ENCODE measurements at places on chromosomes 4 and X.
A peak's percentile ranks its signal among the peaks of the same experiment; 100 is the strongest.

DNA sequence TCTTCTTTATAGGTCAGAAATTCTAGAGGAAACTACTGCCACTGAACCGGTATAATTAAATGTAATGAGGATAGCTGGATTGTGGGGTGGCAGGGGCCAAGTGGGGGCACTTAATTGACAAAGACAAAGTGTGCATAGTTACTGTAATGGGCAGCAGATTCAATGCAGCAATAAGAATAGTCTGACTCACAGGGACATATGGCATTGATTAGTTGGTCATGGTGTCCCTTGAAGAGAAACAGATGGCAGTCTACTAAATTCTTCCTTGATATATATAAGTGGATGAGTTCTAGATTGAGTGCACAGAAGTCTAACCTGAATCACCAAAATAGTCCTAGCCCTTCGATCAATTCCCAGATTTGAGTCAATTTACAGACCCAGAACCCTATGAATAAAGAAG lies 31.6 kb downstream of the ETDC start:
- DNase-seq, result peak; percentile 79

- DNase-seq, result no peak
Observed at GRCh38 chr4:140742838-140743193, 13.4 kb downstream of the TBC1D9 start.

DNA sequence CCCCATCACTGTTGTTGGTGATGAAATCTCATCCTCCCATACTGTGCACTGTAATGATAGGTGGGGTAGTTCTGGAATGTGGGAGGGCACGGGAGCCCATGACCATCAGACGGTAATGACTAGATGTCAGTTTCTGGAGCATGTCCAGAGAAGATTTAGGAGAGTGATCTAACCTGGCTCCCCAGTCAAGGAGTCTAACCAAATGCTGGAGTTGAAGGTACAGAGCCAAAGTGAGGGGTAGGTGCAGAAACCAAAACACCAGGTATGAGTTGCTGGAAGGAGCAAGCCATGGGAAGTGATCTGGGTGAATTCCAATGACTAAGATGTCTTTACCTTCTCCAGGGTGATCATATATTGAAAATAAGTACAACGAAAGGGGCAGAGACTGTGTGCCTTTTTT lies 296.9 kb downstream of the INPP4B start:
- no peak for DNase-seq

DNA sequence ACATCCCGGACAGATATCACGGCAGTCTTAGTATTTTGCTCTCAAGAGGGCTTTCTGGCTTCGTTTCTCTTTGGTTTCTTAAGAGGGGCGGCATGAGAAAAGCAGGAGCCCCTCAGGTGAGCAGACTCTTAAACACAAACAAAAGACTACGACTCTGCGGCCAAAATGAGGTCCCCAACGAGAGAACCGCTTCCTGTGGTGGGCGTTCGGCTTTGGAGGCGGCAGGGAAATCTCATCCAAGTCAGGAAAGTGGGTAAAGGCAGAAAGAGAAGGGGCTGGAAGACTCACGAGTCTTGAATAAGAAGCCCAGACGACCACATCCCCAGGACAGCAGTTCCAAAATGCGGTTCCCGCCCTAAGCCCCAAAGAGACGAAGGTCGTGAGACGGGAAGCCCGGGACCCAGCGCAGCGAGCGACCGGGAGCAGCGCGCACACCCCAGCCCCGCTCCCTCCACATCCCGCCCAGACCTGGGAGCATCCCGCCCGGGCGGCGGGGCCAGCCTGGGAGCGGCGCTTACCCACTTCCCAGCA lies 409 bp downstream of the UGDH start:
- DNase-seq, result peak; percentile 25

DNA sequence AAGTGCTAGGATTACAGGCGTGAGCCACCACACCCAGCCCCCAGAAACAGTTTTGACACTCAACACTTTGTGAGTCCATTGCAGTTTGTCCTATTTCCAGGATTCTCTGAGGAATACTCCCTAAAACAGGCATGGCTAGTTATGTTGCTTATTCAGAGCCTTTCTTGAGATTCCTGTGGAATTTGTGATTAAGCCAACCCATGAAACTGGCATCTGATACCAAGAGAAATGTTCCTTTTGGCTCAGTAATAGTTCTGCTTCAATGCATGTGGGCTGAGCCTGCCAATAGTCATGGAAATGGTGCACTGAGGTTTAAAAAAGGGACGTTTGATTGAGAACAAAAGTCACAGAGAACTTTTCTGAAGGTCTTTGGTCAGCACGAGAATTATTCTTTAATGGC lies 241.7 kb downstream of the PPP1R2C start:
- no peak for DNase-seq

DNA sequence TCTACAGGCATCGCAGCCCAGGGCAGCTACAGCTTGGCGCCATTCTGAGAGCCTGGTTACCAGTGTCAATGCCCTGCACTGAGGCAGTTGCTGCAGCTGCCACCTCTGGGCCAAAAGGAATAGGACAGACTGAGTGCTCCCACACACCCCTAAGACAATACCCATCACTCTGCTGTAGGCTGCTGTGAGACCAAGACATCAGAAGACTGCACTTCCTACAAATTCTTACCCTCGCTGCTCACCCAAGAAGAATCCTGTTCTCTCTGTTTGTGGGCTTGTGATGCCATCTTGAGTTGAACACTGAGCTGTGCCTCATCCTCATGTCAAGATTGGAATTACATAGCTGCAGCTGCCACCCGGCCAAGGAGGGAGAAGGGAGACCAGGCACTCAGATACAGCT lies 1847.0 kb upstream of the PCDH10 start:
- no peak for DNase-seq

GRCh38 chr4:99915449-99915848 lies 21.2 kb upstream of the LAMTOR3 start:
- peak; percentile 6 for DNase-seq

DNA sequence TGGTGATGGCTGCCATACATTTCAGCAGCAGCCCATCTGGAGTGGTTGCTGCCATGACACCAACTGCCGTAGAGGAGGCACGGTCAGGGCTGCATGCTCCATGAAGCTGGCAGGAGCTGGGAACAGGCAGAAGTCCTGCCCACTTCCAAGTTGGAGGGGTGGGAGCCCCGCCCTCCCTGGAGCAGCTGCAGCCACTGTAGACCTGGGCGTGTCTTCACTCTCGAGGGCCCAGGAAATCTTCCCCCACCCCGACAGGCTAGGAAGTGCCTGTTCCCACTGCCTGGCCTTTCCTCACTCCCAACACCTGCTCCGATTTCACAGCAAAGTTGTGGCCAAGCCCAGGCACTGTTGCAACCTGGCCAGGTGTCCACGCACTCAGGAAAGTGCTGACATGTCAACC lies 42.3 kb downstream of the NALF2 start:
- no peak for DNase-seq

- no peak for DNase-seq
Observed at GRCh38 chr4:2433609-2434350, 15.0 kb downstream of the CFAP99 start.

DNA sequence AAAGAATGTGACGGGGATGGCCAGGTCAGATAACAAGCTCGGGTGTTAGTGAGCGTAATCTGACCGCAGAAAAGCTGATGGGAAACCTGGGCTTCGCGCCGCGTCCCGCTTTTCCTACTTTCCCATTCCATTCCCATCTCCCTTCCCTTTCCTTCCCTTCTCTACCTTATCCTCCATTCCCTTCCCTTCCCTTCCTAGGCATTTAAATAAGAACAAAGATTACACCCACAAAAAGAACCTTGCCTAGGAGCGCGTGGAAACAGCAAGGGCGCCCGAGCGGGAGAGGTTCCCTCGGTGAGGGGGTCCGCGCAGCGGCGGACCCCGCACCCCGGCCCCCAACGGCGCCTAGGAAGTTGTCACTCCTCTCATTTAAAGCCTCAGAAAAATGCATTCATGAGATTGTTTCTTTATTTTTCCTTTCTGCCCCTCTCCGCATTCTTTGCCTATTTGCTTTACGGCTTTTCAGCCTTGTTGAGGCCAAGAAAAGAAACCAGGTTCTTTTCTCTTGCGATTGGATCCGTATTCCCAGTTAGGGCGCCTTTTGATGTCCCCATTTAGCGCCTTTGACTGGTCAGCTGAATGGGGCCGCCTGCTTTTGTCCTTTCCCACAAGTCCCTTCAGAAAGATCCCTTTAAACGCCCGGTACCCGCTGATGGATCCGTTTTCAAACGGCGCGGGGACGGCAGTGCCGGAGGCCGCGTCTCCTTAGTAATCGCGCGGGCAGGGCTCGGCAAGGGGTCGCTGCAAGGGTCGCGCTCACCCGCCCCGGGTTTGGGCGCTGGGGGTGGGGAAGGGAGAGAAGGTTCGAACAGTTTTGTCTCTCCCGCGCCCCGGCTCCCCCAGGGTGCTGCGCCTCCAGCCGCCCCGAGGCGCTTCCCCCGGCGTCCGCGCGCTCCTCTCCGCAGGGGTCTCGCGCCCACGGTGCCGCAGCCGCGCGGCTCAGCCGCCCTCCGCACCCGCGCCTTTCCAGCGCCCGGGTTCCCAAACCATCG lies 54.1 kb upstream of the TMEM33 start:
- no peak for DNase-seq

GRCh38 chr4:24896056-24896455 lies 16.8 kb downstream of the CCDC149 start:
- DNase-seq, result no peak

DNA sequence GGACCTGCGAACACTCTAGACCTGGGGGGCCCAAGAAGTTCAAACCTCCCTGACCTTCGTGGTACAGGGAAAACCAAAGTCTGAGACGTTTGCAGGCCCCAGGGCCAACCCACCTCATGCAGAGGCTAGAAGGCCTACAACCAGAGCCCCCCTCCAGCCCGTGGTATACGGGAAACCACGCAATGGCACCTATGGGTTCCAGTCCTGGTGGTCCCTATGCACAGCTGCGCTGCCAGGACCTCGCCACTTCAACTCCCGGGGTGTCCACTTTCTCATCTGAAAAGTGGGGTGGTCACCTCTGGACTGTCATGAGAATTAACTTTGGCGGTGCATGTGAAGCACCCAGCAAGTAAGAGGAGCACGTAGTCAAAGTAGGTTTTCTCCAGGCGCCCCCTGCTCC lies 8.4 kb upstream of the MSX1 start:
- DNase-seq, result no peak

- DNase-seq, result no peak
Observed at GRCh38 chr4:145720656-145721055, 40.7 kb downstream of the C4orf51 start.

DNA sequence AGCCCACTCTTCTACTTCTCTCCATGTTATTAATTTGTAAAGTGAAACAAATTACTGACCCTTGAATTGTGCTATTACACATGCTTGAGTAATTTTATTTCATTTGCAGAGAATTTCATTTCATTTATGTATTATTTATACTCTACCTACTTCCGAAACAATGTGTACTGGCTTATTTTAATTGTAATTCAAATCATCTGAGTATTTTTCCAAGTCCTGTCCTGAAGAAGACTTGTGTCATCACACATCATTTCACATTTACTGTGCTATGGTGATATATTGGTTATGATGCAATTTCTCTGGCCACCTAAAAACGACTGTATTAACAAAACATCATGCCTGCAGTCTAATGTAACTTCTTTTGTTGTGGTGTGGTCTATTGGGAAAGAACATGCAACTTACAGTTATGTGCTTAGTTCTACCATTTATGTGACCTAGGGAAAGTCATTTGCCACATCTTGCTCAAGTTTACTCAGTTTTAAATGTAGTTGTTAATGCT lies 384.5 kb downstream of the RPA4 start:
- peak; percentile 10 for DNase-seq

DNA sequence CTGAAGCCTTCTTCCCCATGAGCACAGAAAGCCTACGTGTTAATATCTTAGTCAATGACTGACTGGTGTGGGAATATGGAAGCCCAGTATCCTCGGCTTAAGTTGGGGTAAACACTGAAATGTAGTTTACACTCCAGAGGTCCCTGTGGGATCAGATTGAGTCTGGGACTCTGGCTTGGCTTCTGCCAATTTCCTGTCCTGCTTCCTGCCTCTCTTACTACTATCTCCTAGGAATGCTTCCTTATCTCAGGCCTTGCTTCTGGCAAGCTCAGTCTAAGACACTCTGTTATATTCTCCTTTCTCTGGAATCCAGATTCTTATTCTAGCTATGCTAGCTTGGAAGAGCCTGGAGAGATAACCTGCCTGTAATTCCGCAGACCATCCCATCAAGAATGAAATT lies 174.0 kb upstream of the LDB2 start:
- DNase-seq, result no peak

DNA sequence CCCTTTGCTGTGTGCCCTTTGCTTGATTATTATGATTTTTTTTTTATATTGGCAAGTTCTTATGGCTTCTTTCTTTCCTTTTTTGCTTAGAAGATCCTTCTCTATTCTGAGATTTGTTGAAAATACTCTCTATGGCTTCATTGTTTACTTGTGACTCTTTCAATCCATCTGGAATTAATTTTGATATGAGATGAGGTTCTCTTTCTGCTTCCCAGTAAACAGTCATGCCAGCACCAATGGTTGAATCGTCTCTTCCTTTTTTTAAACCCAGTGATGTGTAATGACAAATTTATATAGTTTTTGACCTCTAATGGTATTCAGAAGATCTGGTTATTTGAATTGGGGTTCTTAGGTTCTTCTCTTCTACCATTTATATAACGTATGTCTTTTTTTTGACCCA lies 121.8 kb downstream of the ARHGAP10 start:
- DNase-seq, result peak; percentile 73

- DNase-seq, result no peak
Observed at GRCh38 chr4:144985014-144985413, 113.0 kb downstream of the ANAPC10 start.

DNA sequence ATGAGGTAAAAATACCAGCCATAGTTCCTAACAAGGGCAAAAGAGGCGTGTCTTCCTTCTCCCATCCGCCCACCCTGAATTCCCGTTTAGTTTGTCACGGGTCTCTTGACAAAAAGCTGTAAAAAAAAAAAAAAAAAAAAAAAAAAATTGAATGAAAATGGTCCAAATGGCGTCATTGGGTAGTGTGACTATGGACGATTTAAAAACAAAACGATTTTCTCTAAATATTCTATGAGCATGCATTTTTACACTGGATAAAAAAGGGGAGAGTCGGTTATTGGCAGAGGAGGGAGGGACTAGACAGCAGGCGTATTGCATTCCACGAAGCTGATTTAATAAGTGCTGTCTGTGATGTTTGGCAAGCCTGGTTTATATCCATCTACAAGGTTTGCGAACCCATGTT lies at the start of gene FAM133A:
TSS of gene FAM133A (plus strand) at position 338 of the 403 bp plus-strand sequence. CDS start 35,214 bp downstream, outside the sequence.
- DNase-seq, result peak; percentile 64

GRCh38 chrX:93259029-93259428 lies 414.3 kb downstream of the NAP1L3 start:
- DNase-seq, result no peak

DNA sequence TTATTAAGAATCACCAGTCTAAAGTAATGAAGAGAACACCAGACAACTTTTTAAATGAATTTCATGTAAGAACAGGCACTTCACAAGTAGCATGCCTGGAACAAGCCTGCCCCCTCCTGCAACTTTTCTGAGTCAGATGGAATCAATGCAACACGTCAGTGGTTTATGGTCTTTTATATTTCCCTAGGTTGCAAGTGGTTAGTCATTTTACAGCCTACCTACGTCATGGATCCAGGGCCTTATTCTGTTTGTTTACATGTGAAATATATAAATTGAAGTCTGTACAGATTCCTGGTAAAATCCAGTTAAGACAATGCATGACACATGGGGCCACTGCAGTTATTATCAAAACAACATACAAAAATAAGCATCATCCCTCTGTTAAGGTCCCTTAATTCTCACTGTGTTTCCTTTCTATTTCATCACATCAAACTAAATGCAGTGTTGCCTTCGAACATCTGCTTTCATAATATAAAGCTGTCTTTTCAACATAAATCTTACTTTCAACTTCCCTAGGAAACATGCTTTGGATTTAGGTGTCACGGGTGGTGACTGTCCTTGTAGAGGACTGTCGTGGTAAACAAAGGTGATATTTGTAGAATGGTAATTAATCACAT lies 309.3 kb downstream of the FRMPD4 start:
- peak; percentile 88 for DNase-seq

GRCh38 chr4:112916868-112917267 lies 132.6 kb upstream of the ANK2 start:
- peak; percentile 79 for DNase-seq
